ENCODE measurements at places on chromosomes 2 and 18.

DNA sequence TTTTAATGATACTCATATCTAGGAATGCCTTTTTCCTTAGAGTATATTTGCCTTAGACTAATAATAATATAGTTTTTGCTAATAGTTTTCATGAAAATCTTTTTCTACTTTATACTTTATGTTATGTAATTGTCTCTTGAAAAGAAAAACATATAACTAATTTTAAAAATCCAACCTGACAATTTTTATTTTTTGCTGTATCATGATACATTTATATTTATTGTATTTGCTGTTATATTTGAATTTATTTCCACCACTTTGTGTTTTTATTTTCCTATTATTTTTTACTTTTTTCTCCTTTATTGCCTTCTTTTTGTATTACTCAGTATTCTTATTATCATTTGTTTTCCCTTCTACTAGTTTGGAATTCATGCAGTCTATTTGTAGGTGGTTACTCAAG, 85.4 kb downstream of the MBD5 start:
- no peak for DNase-seq

DNA sequence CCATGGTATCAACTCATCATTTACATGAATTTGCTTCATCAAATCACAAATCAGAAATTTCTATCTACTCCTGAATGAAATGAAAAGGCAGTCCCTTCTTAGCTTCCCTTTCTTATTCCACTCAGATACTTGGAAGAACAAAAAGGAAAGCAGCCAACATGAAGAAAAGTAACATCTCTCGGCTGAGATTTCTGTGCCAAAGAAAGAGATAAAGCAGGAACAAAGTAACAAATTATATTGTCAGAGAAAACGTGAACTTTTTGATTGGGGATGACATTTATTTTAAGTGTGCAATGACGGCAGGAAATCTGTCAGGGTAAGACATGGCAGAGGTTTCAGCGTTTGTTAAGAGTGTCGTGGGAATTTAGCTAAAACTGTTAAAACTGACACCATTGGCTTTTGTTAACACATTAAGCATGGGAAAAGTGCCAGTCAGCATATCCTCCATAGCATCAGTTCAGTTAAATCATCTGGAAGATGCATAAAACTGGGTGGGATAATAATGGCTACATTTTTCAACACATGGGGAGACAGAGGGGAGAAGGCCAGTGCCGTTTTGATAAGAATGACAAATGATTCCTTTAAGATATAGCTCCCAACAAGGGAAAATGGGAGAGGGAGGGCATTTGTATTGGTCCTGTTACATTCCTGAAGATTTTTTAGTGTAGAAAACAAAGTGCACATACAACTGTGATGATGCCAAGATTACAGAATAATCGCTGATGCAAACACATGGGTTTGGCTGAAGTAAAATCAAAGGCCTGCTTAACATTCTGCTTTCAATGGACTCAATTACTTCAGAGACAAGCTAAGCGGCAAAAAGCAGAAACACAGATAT, 211.6 kb downstream of the ZNF521 start:
- DNase-seq: no peak

DNA sequence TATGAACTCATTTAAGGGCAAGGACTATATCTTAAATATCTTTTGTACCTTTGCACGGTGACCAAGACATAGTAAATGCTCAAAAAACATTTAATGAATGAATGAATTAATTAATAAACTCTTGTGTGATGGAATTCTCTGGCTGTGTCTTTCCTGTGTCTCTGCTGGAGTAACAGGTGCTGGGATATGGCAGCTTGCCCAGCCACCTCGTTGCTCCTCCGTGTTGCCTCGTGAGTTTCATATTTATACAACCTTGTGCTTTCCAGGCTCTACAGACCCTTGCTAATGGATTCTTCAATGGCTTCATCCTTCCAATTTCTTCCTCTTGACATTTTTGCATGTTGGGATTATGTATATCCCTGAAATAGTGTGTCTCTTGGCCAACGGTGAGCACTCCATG, 30.4 kb downstream of the CTAGE1 start:
- DNase-seq: no peak

- no peak for DNase-seq
These were observed 483.0 kb upstream of the NRP2 start for GRCh38 chr2:205199165-205199850.

DNA sequence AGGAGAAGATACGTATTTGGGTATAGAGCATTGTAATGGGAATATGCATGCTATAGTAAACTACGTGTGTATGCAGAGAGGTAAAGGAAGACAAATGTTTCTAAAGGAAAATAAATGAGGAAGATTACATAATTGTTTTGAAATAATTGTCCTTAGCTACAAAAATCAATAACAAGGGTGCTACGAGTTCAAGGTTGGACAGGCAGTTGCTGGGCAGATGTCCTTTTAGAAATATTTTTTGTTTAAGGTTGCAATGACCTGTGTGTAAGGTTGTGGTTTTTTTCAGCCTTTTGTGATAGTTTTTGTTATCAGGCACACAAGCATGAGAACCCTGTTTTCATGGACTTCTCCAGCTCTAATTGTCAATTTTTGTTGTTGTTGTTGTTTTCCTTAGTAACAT, 1304.1 kb upstream of the CHAC2 start:
- no peak for DNase-seq

GRCh38 chr2:232534940-232535651, 4.4 kb upstream of the CHRNG start:
- DNase-seq: no peak

GRCh38 chr2:23614701-23615100, 229.7 kb downstream of the KLHL29 start:
- no peak for DNase-seq

Data from left renal pelvis (tissue), 4 donors.